Effector memory CD4-positive, alpha-beta T cell (primary cell): ENCODE measurements at places on chromosomes 5 and 9.

- DNase-seq = no peak
Observed at GRCh38 chr9:35718721-35719511, 13.1 kb downstream of the TLN1 start.

DNA sequence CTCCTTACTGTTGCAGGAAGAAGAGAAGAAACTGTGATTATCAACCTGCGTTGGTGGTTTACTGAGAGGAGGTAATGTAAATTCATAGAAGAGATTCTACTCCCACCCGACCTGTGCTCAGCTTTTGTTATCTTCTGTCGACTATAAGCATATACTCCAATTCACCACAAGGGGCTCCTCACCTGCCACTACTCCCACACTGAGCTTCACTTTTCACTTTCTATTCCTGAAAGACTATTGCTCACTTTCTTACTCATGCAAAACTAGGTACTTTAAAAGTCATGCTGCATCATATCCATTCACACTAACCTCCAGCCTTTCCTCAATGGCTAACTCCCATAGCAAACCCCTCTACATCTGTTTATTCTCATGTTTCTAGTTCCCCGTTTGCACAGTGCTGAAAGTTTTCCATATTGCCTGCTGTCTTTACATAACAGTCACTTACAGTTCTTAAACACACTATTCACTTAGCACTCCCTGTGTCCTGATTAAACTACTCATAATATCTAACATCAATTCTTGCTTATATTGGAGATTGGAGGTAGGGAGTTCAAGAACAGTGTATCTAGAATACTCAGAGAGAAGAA lies 1062.6 kb downstream of the NR2F1-AS1 start:
- no peak for DNase-seq

DNA sequence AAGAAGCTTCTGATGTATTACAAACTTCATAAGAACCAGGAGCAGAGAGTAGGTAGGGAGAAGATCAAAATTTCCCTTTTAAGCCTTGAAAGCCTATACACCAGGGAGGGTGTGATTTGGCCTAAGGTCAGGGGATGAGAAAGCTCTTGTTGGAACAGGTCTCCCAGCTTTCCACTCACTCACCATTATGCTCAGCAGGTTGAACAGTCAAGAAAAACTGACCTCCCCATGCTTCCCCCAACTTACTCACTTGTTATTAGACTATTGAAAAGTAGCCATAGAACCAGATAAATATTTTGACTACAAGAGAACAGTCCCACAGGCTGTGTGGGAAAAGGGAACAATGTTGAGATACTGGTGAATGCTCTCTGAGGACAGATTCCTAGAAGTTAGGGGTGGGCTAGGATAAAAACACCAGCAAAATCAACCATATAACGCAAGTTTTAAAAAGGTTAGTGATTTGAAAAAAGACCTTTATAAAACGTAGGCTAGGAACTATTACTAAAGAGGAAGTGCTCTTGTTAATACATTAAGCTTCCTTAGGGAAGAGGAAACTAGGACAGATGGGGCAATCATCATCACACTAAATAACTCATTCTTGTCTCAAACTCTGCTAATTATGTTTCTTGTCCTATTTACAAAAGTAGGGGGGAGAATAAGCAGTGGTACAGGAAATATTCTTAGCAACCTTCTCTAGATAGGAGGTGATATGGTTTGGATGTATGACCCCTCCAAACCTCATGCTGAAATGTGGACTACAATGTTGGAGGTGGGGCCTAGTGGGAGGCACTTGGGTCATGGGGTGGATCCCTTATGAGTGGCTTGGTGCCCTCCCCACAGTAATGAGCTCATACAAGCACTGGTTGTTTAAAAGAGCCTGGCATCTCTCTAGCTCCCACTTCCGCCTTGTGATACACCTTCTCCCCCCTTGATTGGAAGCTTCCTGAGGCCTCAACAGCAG lies 31.0 kb downstream of the PCDHGC5 start:
- no peak for DNase-seq

DNA sequence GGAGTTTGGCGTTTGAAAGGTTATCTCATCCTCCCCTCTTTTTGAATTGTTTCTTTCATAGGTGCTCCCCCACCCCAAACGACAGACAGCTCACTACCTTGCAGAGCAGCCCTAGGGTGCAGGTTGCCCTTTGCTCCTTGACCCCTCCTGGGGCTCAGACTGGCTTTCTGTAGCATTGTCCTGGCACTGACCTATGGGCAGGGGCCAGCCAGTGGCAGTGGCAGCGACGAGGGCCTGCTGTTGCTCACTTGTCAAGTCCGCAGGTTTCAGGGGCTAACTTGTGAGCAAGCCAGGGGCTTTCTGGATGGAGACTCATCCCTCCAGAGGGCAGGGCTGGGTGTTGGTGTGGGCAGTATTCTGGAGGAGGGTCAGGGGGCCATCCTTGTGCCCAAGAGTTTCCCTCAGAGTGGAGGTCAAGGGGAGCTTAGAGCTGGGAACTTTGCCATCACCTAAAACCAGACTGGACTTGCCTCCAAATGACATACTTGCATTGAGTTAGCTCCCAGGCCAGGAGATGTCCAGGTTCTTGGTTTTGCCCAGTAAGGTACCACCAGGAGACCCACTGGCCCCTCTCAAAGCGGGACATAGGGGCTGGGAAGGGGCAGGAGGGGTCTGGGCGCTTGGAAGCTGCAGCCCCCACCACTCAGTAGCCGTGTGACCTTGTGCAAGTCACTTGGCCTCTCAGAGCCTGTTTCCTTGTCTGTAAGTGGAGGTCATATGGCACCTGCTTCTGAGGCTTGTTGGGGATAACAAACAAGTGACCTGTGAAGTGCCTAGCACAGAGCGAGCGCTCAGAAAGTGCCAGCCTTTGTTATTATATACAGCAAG lies 53.5 kb upstream of the CDKN2AIPNL start:
- DNase-seq = no peak

DNA sequence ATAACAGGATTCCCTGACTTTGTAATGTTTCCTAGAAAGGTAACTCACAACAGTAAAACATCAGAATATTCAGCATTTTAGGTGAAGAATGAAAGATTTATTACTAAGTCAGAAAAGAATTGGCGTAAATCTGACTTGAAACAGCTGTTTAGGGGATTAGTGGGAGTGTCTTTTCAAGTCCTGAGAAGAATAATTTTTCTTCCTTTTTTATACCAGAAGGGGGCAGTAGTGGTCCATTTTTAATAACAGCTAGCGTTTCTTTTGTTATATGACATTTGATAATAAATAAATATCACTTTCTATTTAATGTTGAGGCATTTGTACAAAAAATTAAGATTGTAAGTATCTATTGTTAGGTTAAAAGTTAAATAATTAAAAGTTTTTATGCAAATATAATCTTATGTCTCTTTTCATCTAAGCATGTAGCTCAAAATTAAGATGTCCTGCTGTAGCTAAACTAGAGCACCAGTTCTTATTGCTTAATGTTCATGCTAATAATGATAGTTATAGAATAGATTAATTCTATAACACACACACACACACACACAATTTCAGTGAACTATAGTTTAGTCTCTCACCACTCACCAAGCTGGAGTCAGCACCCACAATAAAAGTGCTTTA lies 258.7 kb upstream of the ARRDC3 start:
- no peak for DNase-seq

DNA sequence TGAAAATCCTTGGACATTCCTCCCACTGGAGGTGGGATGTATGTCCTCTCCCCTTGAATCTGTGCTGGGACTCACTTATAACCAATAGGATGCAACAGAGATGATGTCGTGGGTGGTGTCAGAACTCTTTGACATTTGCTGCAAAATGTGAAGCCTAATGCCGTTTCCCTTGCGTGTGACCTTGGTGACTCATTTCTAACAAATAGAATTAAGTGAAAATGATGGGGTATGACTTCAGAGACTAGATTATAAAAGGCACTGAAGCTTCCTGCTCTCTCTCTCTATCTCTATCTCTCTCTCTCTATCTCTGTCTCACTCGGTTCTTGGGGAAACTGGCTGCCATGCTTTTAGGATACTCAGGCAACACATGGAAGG lies 126.1 kb upstream of the STC2 start:
- DNase-seq = no peak

GRCh38 chr5:166329149-166329800 lies 1962.2 kb upstream of the WWC1 start:
- DNase-seq = no peak

GRCh38 chr9:27054125-27054524 lies 48.7 kb upstream of the LRRC19 start:
- no peak for DNase-seq

DNA sequence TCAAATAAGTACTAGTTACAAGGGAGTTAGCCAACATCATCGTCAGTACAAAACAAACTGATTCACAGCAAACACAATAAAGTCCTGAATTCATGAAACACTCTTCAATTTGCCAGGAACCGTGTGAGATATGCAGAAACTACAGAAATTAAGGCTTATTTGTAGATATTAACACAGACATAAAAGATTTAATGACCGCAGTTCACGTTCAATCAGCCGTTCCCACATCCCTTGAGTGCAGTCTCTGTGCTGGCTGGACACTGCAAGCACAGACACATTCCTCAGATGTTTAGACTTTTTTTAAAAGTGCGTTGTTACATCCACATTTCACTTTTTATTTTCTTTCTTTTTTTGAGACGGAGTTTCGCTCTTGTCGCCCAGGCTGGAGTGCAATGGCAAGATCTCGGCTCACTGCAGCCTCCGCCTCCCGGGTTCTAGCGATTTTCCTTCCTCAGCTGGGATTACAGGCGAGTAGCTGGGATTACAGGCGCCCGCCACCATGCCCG lies 566 bp upstream of the CEP78 start:
- no peak for DNase-seq

GRCh38 chr9:111661802-111662521 lies 557 bp downstream of the GNG10 start:
- DNase-seq = peak; percentile 5

DNA sequence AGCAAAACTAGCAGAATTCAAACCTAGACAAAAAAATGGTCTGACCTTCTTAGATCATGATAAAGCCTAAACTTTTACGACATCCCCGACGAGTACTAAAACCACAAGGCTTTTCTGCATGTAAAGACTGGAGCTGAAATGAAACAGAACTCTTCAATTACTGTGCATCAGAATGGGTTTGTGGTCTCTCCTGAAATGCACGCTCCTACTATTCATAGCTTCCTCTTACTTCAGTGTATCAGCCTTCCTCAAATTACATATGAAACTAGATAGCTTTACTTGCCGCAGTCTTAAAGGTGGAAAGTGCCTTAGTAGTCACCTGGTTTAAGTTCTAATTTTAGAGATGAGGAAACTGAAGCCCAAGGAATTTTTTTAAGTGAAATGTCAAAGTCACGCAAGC lies 24.6 kb upstream of the MED10 start:
- no peak for DNase-seq

DNA sequence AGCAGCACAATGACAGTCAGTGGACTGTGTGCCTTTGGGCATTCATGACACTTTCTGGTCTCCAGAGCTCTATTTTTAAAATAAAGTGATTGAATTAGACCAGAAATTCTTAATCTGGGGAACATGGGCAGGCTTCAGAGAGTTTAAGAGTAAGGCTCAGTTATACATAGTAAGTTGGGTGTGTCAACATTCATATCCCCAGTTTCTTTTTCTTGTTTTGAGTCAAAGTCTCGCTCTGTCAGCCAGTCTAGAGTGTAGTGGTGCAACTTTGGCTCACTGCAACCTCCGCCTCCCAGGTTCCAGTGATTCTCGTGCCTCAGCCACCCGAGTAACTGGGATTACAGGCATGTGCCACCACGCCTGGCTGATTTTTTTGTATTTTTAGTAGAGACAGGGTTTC lies 13.7 kb upstream of the KIF4B start:
- DNase-seq = no peak

- DNase-seq = no peak
Observed at GRCh38 chr9:4984171-4984620, 876 bp upstream of the JAK2 start.

GRCh38 chr5:65809817-65810531 lies 88.0 kb downstream of the NLN start:
- no peak for DNase-seq

- no peak for DNase-seq
Observed at GRCh38 chr5:73974871-73975360, 348.9 kb downstream of the ARHGEF28 start.

DNA sequence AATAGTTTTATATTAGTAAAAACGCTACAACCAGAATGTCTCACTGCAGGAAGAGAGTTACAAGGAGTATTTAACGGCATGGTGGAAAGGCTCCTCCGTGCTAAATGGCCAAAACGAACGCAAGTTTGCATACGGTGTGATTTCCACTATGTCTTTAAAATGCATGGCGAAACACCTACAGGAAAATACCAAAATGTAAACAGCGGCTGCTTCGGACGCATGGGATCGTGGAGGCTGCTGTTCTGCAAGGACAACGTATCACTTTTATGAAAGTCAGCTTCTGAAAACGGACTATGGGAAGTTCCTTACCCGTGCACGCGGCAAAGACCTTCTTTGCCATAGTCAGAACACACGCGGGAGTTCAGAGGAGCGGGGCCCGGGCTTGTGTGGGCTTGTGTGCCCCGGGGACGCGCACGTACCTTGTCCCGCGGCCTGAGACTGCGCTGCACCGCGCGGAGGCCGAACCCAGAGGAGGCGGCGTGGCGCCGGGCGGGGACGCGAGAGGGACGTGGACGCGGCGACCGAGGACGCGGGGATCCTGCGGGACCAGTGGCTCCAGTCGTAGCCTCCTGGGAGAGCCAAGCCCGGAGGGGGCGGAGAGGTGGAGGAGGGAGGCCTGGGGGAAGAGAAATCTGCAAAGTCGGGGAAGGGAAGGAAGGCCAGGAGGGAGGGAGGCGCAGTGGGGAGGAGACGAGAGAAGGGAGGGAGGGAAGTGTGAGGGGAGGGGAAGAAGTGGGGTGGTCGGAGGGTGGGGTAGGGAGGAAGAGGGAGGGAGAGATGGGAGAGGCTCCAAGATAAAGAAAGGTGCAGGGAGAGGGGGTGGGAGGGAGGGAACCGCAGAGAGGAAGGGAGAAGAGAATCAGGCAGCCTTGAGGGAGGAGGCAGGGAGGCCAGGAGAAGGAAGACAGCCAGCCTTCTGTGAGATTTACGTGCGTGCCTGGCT lies at the start of gene CMBL:
TSS of gene CMBL (minus strand) at position 697 of the 943 bp plus-strand sequence. CDS start 17,140 bp downstream, outside the sequence.
- DNase-seq = no peak

- no peak for DNase-seq
Observed at GRCh38 chr5:1131191-1131621, 19.3 kb upstream of the SLC12A7 start.

DNA sequence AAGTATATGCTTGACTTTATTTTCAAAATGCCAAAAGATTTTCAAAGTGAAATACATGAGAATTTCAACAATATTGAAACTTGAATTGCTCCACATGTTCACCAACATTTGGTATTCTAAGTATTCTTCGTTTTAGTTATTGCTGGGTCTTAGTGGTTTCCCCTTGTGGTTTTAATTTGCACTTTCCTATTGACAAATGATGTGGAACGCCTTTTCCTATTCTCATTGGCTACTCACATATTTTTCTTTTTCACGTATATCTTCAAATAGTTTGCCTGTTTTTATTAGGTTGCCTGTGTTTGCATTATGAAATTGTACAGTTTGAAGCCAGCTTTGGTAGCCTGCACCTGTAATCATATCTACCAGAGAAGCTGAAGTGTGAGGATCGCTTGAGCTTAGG lies 405.7 kb upstream of the IRX2 start:
- DNase-seq = no peak
